NT2/D1 (cell line): ENCODE measurements at places on chromosomes 4 and X.

DNA sequence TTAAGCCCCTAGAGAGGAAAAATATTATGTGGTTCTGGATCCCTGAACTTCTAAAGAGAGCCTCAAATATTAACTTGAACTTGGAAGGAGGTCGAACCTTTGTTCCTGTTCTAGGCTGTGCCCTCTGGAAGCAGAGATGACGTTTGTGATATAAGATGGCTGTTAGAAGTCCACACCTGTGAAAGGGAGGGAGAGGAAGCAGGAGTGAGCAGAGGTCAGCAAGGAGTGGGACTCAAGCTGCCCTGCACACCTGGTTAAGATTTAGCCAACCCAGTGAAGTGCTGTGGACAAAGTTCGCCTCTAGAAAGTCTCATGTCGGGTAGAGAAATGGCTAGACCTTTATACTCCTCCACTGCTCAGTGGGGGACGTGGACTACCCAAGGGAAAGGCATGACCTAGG, 566.2 kb downstream of the MID1IP1 start:
- no peak for DNase-seq

- no peak for DNase-seq
Measured at GRCh38 chr4:182927505-182927904, 10.3 kb upstream of the DCTD start.

- DNase-seq = no peak
Measured at GRCh38 chrX:136660896-136661295, 12.9 kb downstream of the CD40LG start.

GRCh38 chrX:65578346-65578745, 43.8 kb upstream of the LAS1L start:
- no peak for DNase-seq

DNA sequence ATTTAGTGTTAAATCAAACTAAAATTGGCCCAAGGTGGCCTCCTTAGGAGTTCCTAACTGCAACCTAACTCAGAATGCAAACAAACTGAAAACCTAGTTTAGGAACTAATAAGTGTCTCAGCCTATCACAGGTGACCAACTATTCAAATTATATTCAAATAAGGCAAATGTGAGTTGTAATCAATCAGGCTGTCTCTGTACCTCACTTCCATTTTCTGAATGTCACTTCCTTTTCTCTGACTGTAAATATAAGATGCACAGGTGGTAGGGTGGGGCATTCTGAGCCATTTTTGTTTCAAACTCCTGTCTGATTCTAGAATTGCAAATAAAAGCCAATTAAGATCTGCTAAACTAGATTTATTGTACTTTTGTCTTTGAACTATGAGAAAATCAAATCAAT, 401.5 kb downstream of the PPP3CA start:
- no peak for DNase-seq

DNA sequence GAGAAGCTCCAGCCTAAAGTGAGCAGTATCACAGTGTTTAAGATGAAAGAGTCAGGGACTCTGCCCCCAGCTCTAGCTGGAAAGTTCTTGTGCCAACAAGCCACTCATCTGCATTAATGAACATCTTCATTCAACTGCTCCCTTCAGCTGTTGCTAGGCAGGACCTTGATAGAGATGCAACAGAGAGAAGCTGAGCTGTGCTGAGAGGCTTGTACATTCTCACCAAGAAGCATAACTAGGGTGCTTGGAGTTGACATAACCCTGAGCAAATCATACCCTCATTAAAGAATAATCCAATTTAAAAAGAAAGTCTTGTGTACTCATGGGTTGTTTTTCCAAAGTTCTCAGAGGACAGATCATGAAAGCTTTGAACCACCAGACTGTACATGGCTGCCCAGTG, 63.2 kb downstream of the ATXN3L start:
- no peak for DNase-seq

DNA sequence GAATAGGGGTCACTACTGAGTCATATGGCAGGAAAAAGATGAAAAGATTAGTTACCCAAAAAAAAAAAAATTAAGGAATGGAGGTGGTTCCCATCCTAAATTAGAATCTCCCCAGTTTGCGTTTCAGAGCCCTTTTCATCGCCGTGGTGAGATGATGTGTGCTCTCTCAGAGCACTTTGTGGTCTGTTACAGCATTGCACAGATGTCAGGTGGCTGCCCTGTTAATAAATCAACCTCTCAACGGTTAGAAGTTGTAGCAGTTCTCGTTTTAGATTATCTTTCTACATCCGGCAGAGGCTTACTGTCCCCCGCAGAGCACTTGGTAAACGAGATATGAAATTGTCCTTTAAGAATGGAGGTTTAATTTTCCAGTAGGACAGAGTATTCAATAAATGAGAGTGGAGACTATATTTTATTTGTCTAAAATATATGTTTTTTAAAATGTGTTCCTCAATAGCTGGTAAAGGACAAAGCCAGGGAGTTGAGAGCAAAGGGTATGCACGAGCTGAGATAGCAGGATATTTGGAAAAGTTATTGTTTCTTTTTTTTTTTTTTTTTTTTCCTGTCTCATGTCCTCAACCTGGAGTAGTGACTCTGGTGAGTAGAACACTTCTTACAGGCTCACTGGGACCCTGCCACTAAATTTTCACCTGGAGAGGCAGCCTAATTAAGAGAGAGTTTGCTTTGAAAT, 26.9 kb downstream of the AFF1 start:
- DNase-seq = no peak

DNA sequence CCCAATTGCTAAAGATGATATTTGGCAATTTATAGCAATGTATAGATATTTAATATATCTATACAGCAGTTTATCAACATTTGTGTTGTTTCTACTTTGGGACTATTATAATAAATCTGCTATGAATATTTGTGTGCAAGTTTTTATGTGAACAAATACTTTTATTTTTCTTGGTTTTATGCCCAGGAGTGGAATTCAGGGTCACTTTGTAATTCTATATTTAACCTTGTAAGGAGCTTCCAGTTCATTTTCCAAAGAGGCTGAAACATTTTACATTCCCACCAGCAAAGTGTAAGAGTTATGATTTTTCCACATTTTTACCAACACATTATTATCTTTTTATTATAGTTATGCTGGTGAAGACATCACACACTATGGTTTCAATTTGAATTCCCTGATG, 801.3 kb downstream of the PCDH18 start:
- no peak for DNase-seq

DNA sequence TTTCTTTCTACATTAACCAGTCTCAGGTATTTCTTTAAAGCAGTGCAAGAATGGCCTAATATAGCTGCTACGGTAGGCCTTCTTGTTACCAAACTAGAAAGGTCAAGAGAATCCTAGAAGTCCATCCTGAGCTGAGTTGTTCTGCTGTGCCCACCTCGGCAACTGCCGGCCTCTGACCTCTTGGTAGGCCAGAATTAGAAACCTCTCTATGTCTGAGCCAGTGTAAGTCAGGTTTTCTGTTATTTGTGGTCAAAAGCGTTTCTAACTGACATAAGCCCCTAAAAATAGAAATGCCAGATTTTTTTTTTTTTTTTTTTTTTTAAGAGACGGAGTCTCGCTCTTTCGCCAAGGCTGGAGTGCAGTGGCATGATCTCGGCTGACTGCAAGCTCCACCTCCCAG, 43.1 kb downstream of the SOWAHB start:
- no peak for DNase-seq

GRCh38 chr4:97645071-97645821, 498.0 kb downstream of the STPG2 start:
- DNase-seq = no peak

DNA sequence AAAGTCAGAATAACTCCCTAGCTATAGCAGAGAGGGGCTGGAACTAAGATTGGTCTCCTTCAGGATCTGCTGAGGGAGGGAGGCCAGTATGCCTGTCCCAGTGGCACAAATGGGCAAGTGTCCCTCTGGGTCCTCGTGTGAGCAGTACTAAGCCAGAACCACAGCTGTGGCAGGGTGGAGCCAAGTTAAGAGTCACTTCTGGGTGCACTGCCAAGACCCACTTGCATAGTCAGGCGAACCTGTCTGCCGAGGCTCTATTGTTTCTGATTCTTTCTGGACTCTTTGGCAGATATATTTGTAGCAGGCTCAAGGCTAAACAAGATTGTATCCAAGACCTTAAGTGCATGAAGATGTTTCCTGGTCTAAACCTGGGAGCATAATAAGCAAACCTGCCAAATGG, 1123.7 kb upstream of the POU3F4 start:
- DNase-seq = no peak

DNA sequence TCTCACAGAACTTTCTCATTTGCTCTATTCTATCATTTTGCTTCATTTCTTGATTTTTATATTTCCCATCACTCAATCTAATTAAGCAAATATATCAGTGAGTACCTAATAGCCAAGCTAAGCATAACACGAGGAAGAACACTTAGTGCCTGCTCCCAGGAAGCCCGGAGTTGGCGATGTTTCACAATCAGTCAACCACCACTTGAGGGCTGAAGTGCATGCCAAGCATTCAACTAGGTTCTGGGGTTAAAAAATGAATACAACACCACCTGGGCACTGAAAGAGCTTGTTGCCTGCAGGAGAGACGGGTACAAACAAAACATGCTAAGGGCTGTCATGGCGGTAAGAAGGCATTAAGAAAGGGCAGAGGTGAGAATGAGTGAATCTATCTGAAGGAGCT, 47.5 kb downstream of the UCHL1 start:
- no peak for DNase-seq

DNA sequence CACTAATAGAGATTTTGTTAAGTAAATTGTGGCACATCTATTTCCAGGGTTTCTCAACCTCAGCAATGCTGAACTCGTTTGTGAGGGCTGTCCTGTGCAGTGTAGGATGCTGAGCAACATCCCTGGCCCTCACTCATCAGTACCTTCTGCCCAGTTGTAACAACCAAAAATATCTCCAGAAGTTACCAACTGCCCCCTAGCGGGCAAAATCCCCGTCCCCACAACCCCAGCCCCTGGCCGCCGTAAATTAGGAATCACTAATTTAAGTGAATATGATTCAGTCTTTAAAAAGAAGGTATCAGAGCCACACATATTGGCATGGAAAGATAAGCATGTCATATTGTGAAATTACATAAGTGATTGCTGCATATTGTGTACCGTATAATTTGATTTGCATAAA, 123.4 kb downstream of the ASB9 start:
- DNase-seq = peak; percentile 9

- DNase-seq = no peak
Measured at GRCh38 chr4:148090029-148090428, 352.2 kb downstream of the NR3C2 start.

DNA sequence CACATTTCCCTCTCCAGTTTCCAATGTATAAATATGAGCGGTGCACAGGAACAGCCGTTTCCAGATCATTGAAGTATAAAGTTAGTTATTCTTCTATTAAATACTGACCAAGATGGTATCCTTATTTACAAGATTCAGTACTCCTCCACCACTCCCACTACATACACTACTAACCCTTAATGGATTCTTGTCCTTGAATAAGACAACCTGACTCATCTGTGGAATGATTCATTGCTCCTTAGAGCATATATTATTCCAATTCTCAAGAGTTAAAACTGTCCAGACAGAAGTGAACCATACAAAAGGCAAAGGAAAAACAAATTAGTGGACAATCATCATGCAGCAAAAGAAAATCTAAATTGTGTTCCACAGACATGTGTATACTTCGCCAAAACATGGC, 373.3 kb downstream of the IDS start:
- no peak for DNase-seq

DNA sequence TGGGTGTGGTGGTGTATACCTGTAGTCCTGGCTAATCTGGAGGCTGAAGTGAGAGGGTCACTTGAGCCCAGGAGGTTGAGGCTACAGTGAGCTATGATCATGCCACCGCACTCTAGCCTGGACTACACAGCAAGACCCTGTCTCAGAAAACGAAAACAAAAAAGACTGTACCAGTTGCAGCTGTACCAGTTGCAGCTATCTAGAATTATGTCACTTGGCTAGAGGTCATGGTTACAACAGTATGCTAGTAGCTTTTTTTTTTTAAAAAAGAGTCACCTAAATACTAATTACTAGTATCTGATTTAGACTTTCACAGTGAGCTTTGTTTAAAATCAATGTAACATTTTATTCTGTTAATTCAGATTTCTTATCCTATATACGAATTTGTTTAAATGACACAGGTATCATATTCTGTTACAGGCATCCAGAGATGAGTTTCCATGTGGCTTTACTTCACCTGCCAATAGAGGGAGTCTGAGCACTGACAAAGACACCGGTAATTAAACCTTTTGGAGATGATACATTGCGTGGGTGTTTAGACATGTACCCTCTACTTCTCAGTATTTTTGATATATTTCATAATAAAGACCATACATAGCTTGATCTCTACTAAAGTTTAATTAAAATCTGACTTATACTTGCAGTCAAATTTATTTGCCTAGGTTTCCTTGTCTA, 100.2 kb upstream of the IL13RA1 start:
- DNase-seq = no peak

DNA sequence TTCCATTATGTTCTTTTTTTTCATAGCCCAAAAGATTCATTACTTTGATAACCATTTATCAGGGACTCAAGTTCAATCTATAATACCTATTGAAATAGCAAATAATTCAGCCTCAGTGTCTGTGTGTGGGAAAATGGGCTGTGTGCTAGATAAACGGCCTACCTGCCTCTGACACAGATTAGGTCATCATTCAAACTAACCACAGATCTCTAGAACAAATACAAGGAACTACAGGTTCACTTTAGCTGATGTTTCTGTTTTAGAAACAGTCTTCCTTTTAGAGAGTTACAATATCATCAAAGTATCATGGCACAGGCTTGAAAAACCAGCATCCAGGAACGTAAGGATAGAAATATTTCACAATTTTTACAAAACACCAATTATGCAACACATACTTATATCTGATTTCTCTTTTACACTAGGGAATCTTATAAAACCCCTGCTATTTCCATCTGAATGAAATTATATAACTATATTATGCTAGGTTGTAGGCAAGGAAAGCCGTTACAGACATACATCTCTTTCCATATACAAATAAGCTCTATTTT, 56.6 kb upstream of the MAB21L2 start:
- no peak for DNase-seq

GRCh38 chr4:163673848-163674697, 179.6 kb downstream of the TMA16 start:
- no peak for DNase-seq

DNA sequence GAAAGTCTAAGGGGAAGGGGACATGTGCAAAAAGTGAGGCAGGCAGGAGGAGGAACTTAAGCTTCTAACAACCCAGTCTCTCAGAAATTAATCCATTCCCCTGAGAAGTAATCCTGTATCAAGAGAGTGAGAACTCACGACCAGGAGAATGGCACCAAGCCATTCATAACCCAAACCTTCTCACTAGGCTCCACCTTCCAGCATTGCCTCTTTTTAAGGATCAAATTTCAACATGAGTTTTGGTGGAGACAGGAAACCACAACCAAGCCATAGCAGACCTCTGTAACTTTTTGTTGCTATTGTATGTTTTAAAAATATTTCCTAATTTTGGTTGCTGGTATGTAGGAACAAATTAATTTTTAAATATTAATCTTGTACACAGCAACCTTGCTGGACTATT, 32.8 kb downstream of the PASD1 start:
- DNase-seq = no peak

- peak; percentile 38 for DNase-seq
Measured at GRCh38 chr4:15457406-15458201, 12.1 kb upstream of the CC2D2A start.
